Occipital lobe (tissue), 3 donors: ENCODE measurements at places on chromosomes 2 and 18. TPM values are rescaled to one million over a fixed set of nuclear protein-coding genes. Genes with fewer than 3 reads are reported as not detected.

The EML6 gene
- total RNA-seq = 12.9 TPM

The KYNU gene
- total RNA-seq = 0.16 TPM

The PDE11A gene
- total RNA-seq = 1.7 TPM

The GPR55 gene
- not detected for total RNA-seq

The SNORC gene
- 1.6 TPM for total RNA-seq

GRCh38 chr2:184078496-184078895 is 519.8 kb upstream of the ZNF804A start:
- DNase-seq = no peak

DNA sequence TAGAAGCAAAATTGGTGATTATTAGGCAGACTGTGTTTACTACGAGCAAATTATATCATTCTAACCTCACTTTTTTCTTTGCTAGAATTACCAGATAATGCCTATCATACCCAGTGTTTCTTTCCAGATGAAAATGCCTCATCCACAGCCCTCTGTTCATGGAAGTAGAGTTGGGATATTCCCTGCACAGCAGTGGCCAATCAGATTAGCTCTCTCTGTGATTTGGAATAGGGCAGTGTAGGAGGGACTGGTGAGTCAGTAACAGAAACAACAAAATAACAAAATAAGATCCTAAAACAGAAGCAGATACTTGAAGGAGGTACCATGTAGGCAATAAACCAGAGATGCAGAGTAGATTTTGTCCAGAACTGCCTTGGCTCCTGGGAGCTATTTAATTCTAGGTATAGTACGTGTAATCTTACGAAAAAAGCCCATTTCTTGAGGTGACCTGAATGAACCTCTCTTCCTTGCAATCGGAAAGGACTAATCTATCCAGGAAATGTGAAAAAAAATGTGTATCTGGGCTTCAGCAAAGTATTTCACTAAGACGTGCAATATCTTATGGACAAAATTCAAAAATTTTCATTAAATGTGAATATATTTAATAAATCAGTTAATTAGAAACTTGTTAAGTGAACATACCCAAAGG is 18.4 kb upstream of the TMEM17 start:
- no peak for DNase-seq

DNA sequence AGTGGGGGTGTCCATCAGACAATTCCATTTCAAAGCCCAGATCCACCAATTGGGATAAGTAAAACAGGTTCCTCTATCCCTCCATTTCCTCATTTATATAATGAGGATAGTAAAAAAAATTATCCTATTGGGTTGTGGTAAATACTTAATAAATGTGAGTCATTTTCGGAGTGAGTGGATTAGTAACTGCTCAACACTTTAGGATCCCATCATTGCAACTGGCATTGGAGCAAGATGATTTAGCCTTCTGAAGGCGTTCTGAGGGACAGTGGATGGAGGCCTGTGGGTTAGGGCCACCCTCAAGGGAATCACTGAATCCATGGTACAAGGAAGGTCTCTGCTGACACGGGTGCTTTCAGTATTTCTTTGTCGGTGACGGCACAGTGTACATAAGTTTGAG is 108.6 kb upstream of the FZD7 start:
- DNase-seq = no peak

- no peak for DNase-seq
These were observed 18.3 kb downstream of the CCT7 start for GRCh38 chr2:73252238-73253027.

DNA sequence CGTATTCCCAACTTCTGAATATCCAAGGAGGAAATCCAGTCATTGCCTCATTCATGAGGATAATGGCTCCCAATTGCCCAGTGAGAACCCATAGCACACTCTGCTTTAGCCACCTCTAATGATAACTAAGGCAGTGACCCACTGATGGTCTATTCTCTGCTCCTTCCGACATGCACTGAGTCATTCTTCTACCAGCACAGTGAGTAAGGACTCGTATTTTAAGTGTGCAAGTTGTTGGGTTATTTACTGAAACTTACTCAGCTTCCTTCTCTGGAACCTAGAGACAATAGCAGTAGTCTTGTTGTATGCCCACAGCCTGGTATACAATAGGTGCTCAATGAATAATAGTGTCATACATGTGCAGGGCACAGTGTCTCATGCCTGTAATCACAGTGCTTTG is 81.1 kb upstream of the ZNF397 start:
- no peak for DNase-seq

DNA sequence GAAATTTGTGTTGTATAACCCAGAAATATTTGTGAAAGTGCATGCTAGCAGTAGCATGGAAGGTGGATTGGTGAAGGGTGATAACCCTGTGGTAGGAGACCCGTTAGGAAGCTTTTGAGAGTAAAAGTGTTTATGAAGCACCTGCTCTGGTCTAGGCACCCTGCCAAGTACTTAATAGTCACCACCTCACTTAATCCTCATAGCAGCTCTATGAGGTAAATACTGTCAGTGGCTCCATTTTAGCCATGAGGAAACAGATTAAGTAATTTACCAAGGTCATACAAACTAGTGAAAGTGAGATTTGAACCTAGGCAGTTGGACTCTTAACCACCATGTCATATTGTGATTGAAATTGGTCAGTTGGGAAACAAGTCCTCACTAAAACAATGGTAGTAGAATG is 66.8 kb downstream of the TET3 start:
- no peak for DNase-seq
